ENCODE measurements at places on chromosomes 1 and 21.

DNA sequence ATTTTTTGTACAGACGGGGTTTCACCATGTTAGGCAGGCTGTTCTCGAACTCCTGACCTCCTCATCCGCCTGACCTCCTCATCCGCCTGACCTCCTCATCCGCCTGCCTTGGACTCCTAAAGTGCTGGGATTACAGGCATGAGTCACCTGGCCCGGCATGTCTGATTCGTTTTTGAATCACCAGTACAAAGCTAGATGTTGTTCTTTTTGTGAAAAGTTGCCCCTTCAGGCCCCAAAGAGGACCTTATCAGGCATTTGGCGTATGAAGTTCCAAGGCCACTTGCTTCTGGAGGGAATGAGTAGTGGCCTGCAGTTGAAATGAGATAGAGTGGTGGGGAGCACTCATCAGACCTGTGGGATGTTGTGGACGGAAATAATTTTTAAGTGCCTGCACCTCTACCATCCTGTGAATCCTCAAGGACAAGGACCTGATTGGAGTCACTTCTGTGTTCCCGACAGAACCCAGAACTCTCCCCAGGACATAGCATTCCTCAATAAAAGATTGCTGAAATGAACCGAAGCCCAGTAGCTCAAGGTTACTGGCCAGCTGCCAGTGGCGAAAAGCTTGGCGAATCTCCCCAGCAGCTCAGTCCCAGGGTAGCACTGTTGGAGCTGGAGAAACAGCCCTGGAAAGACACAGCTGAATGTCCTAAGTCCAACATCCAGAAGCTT lies 50.1 kb downstream of the NDUFS5 start:
- DNase-seq = no peak

- no peak for DNase-seq
These were observed 43.5 kb upstream of the MCOLN3 start for GRCh38 chr1:85091671-85092280.

DNA sequence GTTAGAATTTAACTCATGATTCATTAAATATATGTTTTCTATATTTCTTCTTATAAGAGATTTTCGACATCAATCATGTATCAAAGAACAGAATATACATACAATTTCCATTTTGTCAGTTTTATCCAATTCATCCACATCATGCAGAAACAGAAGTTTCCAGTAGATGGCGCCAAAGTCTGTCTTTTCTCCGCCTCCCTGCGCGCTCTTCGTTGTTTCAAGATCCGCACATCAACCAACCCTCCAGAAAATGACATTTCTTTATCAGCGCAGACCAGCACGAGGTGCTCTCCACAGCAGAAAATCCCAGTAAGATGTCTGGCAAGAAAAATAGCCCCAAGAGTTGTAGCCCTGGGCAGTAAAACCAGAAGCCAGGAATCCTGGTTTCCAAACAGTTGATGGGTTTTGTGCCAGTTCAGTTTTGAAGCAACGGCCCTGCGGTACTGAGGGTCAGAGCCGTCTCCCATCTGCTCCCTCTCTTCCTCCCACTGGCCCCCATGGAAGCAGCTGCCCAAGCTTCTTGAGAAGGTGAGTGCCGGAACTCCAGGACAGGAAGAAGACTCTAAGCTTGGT lies 38.6 kb upstream of the GPR137B start:
- DNase-seq = no peak

- no peak for DNase-seq
These were observed 17.6 kb upstream of the DHCR24 start for GRCh38 chr1:54904476-54905048.

GRCh38 chr21:44887126-44887806 lies 13.8 kb upstream of the PTTG1IP start:
- DNase-seq = no peak

DNA sequence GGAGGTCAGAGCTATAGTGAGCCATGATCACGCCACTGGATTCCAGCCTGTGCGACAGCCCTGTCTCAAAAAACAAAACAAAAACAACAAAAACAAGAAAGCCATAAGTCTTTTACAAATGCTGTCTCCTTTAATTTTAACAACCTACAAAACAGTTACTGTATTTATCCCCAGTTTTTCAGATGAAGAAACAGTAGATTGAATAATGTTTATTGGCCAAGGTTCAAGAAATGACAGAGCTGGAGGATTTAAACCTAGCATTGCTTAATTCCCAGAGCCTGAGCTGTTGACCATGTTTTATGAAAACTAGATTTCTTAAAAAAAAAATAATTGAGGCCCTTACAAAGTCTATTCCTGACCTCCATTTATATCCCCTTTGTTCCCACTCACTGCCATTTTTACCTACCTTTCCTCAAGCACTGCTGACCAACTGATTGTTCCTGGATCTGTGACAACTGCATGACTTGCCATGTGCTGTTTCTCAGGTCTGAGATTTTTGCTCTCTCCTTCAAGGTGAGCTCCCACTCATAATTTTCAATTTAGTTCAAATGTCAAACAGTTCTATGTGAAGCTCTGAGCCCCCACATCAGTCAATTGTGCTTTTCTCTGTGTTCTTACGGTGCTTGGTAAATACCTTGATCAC lies 140.8 kb downstream of the CHRM3 start:
- no peak for DNase-seq

DNA sequence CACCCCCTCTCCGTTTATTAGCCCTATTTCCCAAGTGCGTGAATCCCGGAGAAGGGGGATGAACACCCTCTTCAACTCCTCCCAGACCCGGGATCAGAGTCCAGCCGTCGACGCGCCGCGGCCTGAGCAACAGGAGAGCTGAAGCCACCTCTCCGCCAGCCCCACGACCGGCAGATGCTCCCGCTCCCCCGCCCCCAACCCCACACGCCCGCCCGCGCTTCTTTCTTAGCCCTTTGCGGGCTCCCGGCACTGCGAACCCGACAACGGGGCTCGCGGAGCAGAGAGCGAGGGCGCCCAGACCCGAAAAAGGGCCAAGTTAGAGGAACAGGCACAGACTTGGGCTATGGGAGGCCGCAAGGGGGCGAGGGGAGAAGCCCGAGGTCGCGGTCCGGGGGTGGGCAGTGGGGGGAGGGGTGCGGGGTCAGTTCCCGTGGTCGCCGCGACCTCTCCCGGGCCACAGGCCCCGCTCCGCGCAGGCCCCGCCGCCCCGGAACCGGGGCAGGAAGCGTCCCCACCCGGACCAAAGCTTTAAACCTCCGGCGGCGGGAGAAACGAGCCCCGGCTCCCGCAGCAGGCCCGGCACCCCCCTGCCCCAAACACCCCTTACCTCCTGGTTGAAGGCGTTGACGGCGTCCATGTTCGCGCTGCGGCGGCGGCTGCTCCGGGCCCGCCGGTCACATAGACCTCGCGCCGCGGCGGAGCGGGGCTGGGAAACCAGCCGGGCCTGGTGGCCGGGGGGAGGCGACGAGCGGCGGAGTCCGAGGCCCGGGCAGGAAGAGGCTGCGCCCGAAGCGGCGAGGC lies 662 bp downstream of the SCAF4 start:
- peak; percentile 56 for DNase-seq

GRCh38 chr1:64686828-64687724 lies 57.8 kb upstream of the RAVER2 start:
- DNase-seq = no peak

GRCh38 chr1:154878371-154879037 lies 8.4 kb upstream of the KCNN3 start:
- peak; percentile 88 for DNase-seq

- no peak for DNase-seq
These were observed 40.4 kb downstream of the ITPKB start for GRCh38 chr1:226698659-226699058.

DNA sequence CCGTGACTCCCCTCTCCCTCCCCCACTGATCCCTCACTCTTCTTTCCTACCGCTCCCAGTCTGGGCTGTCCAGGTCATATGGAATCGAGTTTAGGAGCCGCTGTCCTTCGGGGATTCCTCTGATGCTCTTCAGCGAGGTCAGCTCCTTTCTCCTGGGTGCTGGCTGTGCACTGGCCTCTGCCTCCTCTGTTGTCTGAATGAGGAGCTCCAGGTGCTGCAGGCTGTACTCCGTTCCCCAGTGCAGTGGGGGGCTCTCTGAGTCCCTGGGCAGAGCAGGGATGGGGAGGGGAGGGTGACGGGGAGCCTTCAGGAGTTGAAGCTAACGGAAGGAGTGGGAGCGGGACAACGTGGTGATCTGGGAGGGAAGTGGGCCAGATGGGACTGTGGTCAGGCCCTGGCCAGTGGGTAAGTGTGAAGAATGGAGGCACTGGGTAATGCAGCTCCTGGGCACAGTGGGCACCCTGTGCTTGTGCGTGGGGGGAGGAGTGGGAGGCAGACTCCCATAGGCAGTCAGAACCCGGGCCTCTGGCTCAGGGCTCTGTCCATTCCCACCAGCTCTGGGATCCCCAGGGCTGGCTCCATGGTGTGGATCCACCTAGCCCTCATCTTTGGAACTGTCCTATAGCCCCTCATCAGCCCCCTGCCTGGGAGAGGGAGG lies 59.5 kb upstream of the TLR5 start:
- DNase-seq = no peak

DNA sequence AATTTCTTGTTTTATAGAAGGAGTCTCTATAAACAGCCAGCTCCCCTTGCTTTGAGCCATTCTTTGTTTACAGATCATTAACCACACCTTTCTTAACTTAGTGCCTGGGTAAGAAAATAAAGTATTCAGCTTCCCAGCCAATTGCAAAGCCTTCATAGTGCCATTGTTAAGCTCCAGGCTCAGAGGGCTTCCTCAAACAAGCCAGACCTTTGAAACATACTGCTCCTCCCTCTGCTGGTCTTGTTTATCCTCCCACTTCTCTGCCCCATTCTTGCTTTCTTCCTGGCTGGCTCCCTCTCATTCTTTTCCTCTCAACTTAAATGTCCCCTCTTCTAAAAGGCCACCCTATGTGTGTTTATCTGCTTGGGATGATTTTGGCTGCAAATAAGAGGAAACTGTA lies 319.4 kb upstream of the ST6GALNAC5 start:
- no peak for DNase-seq

DNA sequence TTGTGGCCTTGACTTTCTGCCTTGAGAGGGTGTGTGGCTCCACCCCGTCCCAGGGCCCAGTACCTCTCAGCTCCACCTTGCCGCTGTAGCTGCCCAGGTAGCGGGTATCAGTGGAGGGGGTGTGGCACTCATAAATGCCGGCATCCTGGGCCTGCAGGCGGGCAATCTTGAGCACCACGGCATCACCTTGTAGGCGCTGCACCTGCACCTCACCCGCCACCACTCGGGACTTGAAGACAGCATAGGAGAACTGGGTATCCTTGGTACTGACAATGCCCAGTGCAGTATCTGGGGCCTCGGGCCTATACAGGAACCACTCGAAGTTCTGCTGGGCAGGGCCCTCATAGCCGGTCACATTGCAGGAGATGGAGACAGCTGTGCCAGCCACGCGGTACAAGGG lies 3.6 kb downstream of the IGSF8 start:
- no peak for DNase-seq

GRCh38 chr1:27660300-27660835 lies 11.6 kb downstream of the IFI6 start:
- DNase-seq = no peak

GRCh38 chr21:41321211-41321907 lies 4.8 kb downstream of the FAM3B start:
- no peak for DNase-seq

GRCh38 chr1:167427848-167428247 lies 90.5 kb downstream of the CD247 start:
- no peak for DNase-seq

DNA sequence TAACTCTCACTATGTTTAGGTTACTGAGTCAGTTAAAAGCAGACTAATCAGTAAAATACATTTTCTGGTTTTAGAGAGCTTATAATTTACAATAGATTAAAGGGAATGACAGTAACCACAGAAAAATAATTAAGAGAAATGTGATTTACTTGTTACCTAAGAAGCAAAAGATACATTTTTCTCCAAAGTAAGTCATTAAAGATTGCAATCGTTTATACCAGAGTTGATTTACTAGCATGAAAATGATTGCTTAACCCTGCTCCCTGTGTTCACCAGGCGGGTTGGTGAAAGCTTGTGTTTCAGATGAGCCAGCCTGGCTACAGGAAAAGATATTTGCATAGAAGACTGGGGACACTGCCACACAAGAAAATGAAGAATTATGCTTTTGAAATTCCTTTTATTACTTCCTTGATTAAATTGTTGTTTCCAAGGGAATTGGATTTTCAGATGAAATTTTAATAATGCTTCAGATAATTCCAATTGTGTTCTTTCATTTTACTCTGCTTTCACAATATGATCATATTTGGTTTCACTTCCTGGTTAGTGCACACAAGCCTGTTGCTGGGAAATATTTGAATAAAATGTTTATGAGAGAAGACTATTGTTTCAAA lies 27.9 kb downstream of the LRRC8B start:
- DNase-seq = no peak

DNA sequence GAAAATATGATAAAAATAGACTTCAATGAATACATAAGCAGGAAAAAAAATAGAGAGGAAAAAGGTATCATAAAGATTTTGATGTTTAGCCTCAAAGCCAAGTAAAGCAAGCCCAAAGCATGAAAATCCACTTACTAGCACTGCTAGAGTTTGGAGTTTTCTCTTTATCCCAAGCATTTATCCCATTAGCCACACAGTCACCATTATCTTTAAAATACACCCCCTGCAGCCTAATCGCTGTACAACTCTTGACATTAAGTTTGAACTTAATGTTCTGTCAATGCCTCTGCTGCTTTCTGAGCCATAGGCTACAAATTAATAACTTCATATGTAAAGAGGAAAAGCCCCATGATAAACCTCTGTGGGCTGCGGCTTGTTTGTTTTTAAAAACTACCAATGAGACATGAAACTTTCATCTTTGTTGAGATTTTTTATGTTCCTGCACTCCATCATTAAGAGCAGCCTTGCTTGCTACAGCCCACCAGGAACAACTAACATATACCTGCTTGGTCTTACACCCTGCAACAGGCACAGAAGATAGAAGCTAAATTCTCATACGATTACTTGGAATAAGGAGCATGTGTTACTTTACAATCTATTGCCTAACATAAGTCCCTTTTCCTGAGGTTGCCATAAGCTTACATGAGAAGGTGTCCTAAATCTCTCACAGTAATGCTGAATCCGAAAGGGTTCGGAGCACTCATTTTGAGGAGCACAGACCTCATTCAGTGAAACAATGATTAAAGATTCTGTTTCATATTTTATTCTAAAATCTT lies 202.4 kb downstream of the SMYD3 start:
- DNase-seq = no peak
